ENCODE measurements at places on chromosomes 1 and 21.

DNA sequence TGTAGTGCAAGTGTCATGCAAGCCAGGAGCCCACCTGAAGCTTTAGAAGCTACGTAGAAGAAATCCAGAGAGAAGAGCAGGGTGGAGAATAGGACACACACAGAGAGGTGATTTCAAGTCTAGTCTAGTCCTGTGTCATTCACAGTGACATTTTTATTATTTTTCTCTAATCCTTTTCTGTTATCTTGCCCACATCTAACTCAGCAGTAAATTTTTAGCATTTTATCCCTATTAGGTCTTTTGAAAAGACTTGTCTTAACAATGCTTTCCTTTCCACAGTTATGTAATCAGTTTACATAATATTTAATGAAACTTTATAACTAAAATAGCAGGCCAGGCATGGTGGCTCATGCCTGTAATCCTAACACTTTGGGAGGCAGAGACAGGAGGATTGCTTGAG is 198.6 kb downstream of the ADGRL2 start:
- no peak for DNase-seq

DNA sequence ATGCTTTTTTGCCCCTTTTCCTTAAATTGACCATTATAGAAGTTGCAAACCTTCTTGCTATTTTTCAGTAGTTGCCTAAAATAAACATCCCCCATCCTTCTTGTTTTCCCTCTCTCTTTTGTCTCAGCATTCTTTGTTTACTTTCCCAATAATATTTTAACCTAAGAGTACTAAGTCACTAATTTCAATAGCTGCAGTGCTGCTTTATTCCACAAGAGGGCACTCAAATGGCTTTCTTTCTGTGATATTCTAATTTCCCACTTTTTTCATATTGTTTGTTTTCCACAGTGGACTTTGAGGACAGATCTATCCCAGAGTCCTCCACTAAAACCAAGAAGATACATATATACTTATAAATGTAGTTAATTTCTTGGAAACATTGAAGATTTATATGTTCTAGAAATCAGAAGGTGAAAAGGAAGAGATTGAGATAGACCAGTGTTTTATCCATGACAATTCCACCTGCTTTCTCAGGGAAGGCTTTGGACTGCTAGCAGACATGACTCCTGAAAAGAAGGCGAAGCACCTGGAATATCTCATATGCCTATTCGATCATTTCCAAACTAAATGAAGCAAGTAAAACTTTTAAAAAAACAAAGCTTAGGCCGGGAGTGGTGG is 104.8 kb upstream of the GRIK1 start:
- no peak for DNase-seq

DNA sequence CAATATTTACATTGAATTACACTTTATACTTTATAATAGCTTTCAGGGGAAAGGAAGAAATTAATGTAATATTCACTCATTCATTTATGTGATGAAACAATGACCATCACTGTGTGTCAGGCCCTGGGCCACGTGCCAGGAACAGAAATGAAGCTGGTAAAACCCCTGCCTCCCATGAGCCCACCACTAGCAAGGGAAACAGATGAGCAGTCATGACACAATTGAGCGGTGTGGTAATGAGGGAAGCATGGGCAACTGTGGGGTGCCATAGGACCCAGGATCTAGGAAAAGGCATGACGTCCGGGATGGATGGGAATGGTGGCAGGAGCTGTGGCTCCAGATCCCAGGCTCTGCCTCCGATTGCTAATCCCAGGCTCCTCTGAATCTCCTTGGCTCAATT is 17.0 kb upstream of the SLC5A9 start:
- no peak for DNase-seq

DNA sequence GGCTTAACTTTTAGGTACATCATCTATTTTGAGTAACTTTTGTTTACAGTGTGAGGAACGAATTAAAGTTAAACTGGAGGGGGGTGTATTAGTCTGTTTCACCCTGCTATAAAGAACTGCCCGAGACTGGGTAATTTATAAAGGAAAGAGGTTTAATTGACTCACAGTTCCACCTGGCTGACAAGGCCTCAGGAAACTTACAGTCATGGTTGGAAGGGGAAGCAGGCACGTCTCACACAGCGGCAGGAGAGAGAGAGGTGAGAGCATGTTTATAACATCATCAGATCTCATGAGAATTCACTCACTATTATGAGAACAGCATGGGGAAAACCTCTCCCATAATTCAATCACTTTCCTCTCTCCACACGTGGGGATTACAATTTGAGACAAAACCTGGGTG is 31.9 kb upstream of the TMEM52 start:
- no peak for DNase-seq

Data from left hindlimb (tissue), 1 donor.